ENCODE measurements at places on chromosomes 5 and 9.
A peak's percentile ranks its signal among the peaks of the same experiment; 100 is the strongest.

- H3K4me3 ChIP-seq, result no peak overlapping the region
- H3K36me3 ChIP-seq, result no peaks in the 10 kb centered on the region
- no peak for DNase-seq
- no peaks in the 10 kb centered on the region for H3K4me1 ChIP-seq
- H3K27ac ChIP-seq, result no peak overlapping the region
- no peaks in the 10 kb centered on the region for H3K27me3 ChIP-seq
Observed at GRCh38 chr9:31355159-31355882, 1029.1 kb upstream of the ACO1 start.

DNA sequence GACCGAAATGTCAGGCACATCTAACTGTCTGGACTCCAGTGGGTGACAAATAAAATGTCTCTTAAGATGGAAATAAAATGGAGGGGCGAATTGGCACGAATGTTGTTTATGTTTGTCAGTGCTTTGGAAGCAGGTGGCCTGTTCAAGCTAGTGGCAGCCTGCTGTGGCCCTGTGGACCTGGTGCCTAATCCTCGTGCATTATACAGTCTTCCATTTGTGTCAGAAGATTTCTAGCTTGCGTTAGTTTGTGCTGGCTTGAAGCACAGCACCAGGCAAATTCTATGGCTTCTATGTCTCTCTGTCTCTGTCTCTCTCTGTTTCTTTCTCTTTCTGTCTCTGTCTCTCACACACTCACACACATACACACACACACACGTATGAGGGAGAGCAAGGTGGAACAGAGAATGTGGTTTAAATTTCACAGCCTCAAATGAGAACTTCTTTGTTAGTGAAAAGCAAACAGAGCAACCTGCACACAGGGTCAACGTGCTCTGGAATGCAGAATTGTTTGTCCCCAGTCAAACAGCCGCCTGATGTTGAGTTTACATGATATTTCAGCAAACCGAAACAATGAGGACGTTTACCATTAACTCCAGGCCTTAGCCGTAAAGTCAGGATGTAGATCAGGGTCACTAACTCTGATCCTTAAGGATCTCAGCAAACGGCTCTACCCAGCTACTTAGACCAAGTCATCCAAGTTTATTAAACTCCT, 39.0 kb upstream of the CD180 start:
- no peaks in the 10 kb centered on the region for H3K36me3 ChIP-seq
- H3K4me1 ChIP-seq, result peaks cover 6% of the 10 kb centered on the region
- H3K27me3 ChIP-seq, result no peaks in the 10 kb centered on the region

- H3K27ac ChIP-seq, result peak overlapping the region; percentile 73
Observed at GRCh38 chr5:172952034-172952511, 7.2 kb upstream of the RPL26L1 start.

DNA sequence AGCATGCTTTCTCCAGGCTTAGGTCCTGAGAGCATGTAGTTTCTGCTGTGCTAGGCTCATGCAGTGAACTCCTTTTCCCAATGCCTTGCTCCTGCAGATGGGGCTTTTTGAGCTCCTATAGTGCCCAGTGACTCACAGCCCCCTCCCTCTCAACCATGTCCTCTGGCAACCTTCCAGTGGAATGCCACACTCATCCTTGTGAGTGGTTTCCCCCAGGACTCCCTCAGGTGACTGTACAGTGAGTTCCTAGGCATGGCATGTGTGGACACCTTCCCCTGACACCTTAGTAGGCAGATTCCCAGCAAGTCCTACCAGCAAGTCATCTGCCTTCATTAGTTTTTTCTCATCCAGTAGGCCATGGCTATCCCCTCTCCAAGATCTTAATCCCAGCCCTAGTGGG, 72.4 kb upstream of the CXCL14 start:
- no peaks in the 10 kb centered on the region for H3K27me3 ChIP-seq
- peak; percentile 99 for DNase-seq
- H3K4me3 ChIP-seq, result no peak overlapping the region
- peaks cover 4% of the 10 kb centered on the region for H3K36me3 ChIP-seq
- peaks cover 21% of the 10 kb centered on the region for H3K4me1 ChIP-seq

GRCh38 chr9:129177791-129178567, at the start of gene IER5L:
TSS of gene IER5L (minus strand) at chr9:129178261. CDS start at chr9:129178052, 209 bp downstream.
- H3K36me3 ChIP-seq, result peaks cover 6% of the 10 kb centered on the region
- H3K27me3 ChIP-seq, result no peaks in the 10 kb centered on the region
- H3K27ac ChIP-seq, result peak within 1 kb of the TSS; percentile 51
- H3K4me1 ChIP-seq, result no peaks in the 10 kb centered on the region

DNA sequence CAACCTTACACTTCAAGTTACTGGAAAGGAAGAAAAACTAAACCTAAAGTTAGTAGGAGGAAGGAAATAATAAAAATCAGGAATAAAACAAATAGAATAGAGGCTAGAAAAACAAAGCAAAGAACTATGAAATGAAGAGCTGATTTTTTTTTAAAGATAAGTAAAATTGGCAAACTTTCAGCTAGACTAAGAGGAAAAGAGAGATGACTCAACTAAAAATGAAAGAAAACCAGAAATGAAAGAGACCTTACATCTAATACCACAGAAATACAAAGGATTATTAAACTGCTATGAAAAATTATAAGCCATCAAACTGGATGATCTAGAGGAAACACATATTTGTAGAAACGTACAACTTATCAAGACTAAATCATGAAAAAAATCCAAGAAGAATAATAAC, 60.0 kb downstream of the PRRC1 start:
- no peaks in the 10 kb centered on the region for H3K27me3 ChIP-seq
- H3K4me3 ChIP-seq, result no peak overlapping the region
- no peak for DNase-seq
- no peak overlapping the region for H3K27ac ChIP-seq

DNA sequence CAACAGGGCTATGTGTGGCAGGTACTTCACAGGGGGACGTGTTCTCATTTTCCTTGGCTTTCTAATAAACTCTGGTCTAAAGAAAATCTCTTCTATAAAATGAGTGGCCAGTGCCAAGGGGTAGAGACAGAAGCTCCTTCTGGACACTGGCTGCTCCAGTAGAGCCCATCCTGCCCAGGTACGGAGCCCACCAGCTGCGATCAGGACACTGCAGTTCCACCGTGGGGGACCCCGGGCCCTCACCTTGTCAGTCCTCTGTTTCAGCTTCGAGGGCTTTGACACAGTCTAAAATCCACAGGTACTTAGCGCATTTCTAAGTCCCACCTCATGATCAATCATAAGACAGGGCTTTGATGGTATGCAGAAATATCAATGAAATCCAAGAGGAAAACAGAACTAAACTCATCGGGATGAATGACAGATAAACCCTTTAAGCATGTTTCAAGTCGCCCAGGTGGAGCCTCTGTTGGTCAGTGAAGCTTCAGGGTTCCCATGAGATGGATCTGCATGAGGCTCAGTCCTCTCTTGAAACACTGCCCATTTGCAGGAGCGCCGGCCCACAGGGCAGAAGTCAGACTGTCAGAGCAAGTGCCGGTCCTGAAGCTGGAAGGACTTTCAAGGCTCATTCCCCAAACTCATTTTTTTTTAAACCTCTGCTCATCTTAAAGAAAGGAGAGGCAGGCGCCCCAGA, 20.3 kb upstream of the TERT start:
- H3K36me3 ChIP-seq, result peaks cover 33% of the 10 kb centered on the region
- H3K27me3 ChIP-seq, result no peaks in the 10 kb centered on the region
- no peak overlapping the region for H3K27ac ChIP-seq
- H3K4me3 ChIP-seq, result no peak overlapping the region
- peaks cover 8% of the 10 kb centered on the region for H3K4me1 ChIP-seq

GRCh38 chr5:93359296-93359959, 221.6 kb downstream of the NR2F1-AS1 start:
- peak overlapping the region; percentile 93 for H3K27ac ChIP-seq
- peaks cover 15% of the 10 kb centered on the region for H3K4me1 ChIP-seq
- peak; percentile 97 for DNase-seq
- H3K27me3 ChIP-seq, result no peaks in the 10 kb centered on the region

GRCh38 chr9:35938474-35939356, 19.2 kb downstream of the OR2S2 start:
- peaks cover 5% of the 10 kb centered on the region for H3K36me3 ChIP-seq
- no peak overlapping the region for H3K27ac ChIP-seq
- no peak for DNase-seq
- peaks cover 16% of the 10 kb centered on the region for H3K4me1 ChIP-seq
- no peak overlapping the region for H3K4me3 ChIP-seq
- no peaks in the 10 kb centered on the region for H3K27me3 ChIP-seq

- H3K36me3 ChIP-seq, result no peaks in the 10 kb centered on the region
- no peak overlapping the region for H3K27ac ChIP-seq
- no peak overlapping the region for H3K4me3 ChIP-seq
- peak; percentile 84 for DNase-seq
- no peaks in the 10 kb centered on the region for H3K27me3 ChIP-seq
- H3K4me1 ChIP-seq, result no peaks in the 10 kb centered on the region
Observed at GRCh38 chr5:76337953-76338451, 65.1 kb upstream of the IQGAP2 start.

GRCh38 chr5:168356592-168356991, 65.1 kb downstream of the WWC1 start:
- H3K4me3 ChIP-seq, result no peak overlapping the region
- DNase-seq, result no peak
- no peaks in the 10 kb centered on the region for H3K27me3 ChIP-seq
- H3K36me3 ChIP-seq, result no peaks in the 10 kb centered on the region
- peaks cover 13% of the 10 kb centered on the region for H3K4me1 ChIP-seq

- no peak for DNase-seq
- no peaks in the 10 kb centered on the region for H3K36me3 ChIP-seq
- H3K4me3 ChIP-seq, result no peak overlapping the region
- H3K4me1 ChIP-seq, result no peaks in the 10 kb centered on the region
- no peak overlapping the region for H3K27ac ChIP-seq
Observed at GRCh38 chr5:175603987-175604739, 53.7 kb upstream of the HRH2 start.

DNA sequence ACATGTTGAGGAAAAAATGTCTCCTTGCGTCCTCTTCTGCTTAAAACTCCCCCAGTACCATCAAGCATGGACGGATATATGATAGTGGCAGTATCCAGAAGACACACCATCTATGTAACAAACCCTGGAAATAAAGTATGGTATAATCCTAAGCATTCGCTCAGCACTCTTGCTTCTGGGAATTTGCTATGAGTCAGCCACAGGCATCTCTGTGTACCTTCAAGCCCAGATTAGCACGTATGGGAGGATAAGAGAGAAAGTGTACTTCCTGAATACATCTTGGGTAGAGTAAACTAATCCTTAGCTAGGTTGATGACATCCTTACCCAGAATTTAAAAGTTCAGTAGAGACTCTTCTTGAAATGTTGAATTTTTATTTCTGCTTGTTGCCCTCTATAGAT, 71.2 kb downstream of the GHR start:
- DNase-seq, result peak; percentile 59
- no peaks in the 10 kb centered on the region for H3K36me3 ChIP-seq
- H3K27ac ChIP-seq, result no peak overlapping the region
- H3K4me1 ChIP-seq, result peaks cover 31% of the 10 kb centered on the region
- no peaks in the 10 kb centered on the region for H3K27me3 ChIP-seq
- H3K4me3 ChIP-seq, result no peak overlapping the region

DNA sequence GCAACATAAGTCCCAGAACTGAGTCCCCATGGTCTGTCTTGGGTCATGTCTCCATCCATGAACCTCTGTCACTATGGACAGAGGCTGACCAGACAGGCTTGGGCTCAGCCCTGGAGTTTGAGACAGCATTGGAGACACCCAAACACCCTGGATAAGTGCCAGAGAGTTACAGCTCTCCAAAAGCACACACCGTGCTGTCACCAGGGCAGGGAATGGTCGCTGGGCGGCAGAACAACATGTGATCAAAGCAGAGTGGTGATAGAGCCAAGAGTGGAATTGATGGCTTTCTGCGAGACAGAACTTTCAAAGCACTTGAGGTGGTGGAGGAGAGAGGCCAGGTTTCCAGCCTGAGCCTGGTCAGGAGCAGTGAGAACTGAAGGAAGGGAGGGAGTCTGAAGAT, 50.1 kb downstream of the DRD1 start:
- H3K36me3 ChIP-seq, result no peaks in the 10 kb centered on the region
- no peak overlapping the region for H3K27ac ChIP-seq
- no peak overlapping the region for H3K4me3 ChIP-seq
- H3K27me3 ChIP-seq, result peaks cover 11% of the 10 kb centered on the region
- no peak for DNase-seq

GRCh38 chr5:124590686-124591085, 155.8 kb downstream of the ZNF608 start:
- H3K27me3 ChIP-seq, result no peaks in the 10 kb centered on the region
- H3K27ac ChIP-seq, result no peak overlapping the region
- H3K36me3 ChIP-seq, result no peaks in the 10 kb centered on the region

GRCh38 chr9:131640438-131641137, 95.3 kb downstream of the PRRT1B start:
- peaks cover 11% of the 10 kb centered on the region for H3K36me3 ChIP-seq
- peaks cover 8% of the 10 kb centered on the region for H3K4me1 ChIP-seq
- H3K27ac ChIP-seq, result no peak overlapping the region
- no peak overlapping the region for H3K4me3 ChIP-seq
- H3K27me3 ChIP-seq, result no peaks in the 10 kb centered on the region

GRCh38 chr5:36270175-36270574, 28.4 kb upstream of the NADK2 start:
- H3K4me1 ChIP-seq, result no peaks in the 10 kb centered on the region
- H3K27me3 ChIP-seq, result no peaks in the 10 kb centered on the region
- H3K4me3 ChIP-seq, result no peak overlapping the region
- DNase-seq, result no peak

DNA sequence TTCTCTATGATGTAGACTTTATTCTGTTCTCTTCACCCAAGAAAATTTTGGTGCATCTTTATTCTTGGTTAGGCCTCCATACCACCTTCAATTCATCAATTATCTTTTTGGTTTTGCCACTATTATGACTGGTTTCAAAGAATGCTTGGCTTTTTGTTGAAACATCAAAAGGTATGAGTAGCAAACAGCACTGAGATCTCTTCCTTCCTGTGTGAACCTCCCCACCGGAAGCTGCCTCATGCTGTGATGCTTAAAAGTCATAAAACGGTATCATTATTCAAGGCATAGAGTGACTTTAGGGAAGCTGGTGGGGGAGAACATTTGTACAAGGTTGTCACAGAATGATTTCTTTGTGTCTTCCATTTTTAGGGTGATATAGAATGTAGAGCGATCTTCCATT, 70.6 kb downstream of the IQGAP2 start:
- no peaks in the 10 kb centered on the region for H3K36me3 ChIP-seq
- H3K4me1 ChIP-seq, result peaks cover 22% of the 10 kb centered on the region
- no peaks in the 10 kb centered on the region for H3K27me3 ChIP-seq
- no peak overlapping the region for H3K27ac ChIP-seq
- no peak for DNase-seq
- H3K4me3 ChIP-seq, result no peak overlapping the region

- DNase-seq, result peak; percentile 13
- H3K4me3 ChIP-seq, result no peak overlapping the region
- H3K27me3 ChIP-seq, result no peaks in the 10 kb centered on the region
Observed at GRCh38 chr5:139149477-139150199, 48.5 kb downstream of the SIL1 start.

GRCh38 chr5:168291342-168291963, at the start of gene WWC1:
TSS of gene WWC1 (plus strand) at chr5:168291645. CDS start at chr5:168292153, 508 bp downstream.
- H3K27me3 ChIP-seq, result no peaks in the 10 kb centered on the region
- peak within 1 kb of the TSS; percentile 82 for H3K4me3 ChIP-seq
- peaks cover 7% of the 10 kb centered on the region for H3K36me3 ChIP-seq
- DNase-seq, result peak; percentile 88

DNA sequence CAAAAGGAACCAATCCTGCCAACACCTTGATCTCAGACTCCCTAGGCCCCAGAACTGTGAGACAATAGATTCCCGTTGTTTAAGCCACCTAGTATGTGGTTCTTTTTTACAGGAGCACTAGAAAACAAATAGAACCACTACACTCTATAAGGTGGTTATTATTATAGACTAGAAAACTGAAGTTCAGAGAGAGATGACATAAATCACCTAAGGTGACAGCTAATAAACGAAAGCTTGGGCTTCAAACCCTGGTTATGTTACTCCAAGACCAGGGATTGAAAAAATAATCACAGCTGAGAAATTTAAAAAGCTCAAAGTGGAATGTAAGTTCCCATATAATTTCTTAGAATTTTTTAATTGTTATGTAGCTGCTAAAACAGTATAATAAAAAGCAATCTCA, 716.2 kb upstream of the DMAC1 start:
- H3K27ac ChIP-seq, result no peak overlapping the region
- DNase-seq, result no peak
- H3K36me3 ChIP-seq, result no peaks in the 10 kb centered on the region
- no peak overlapping the region for H3K4me3 ChIP-seq
- no peaks in the 10 kb centered on the region for H3K4me1 ChIP-seq
- H3K27me3 ChIP-seq, result peaks cover 8% of the 10 kb centered on the region
